ENCODE measurements at places on chromosomes 2 and 18.

DNA sequence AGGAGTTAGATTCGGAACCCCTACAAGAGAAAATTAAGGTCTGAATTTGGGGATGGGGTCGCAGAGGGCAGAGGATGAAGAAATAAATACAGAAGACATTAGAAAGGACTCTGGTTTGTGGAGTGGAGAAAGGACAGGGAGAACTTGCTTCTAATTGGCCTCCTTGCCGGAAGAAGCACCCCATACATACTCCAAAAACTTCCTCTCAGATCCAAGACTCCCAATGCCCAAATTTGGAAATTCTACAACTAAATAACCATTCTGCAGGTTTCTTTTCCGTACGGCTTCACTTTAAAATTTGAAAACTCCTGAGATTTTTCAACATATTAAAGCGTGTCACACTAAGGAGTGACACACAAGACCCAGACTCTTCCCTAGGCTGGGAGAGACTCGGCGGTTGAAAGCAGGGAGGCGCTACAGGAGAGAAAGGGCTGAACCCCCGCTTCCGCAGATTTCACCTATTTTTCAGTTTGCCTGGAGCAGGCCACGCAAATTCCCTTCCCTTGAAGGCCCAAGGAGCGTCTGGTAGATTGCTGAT, 478 bp downstream of the CLHC1 start:
- DNase-seq, result no peak

DNA sequence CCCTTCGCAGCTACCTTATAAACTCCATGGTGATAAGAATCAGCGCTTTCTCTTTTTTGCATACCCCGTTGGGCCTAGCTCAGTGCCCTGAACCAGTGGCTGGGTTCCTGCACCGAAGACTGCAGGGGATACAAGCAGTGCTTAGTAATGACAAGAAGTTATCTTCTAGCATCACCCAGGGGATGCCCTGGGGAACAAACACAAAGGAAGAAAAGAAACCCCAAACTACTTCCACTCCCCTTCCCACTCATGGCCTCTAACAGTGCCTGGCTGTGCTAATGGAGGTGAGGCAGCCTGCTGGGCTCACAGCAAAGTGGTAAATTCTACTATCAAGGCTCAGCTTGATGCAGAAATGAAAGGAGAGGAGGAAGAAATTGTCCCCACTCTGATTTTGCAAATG, 314.7 kb downstream of the TXNL1 start:
- no peak for DNase-seq

DNA sequence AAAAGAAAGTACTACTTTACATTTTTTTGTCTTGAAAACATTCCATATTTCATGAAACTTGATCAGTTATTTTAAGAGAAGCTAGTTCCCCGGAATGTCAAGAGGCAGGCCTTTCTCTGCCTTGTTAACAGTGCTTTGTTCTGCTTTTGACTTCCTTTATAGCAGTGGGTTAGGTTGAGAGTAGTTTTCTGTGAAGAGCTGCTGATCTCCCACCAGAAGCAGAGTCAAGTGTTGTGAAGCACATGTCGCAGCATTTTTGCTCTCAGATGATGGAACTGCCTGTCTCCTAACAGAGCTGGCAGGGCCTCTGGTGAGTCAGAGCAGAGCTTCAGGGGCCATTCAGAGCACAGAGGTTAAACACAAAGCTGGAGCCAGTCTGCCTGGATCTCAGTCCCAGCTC, 871.8 kb downstream of the SLC4A3 start:
- DNase-seq, result peak; percentile 43

DNA sequence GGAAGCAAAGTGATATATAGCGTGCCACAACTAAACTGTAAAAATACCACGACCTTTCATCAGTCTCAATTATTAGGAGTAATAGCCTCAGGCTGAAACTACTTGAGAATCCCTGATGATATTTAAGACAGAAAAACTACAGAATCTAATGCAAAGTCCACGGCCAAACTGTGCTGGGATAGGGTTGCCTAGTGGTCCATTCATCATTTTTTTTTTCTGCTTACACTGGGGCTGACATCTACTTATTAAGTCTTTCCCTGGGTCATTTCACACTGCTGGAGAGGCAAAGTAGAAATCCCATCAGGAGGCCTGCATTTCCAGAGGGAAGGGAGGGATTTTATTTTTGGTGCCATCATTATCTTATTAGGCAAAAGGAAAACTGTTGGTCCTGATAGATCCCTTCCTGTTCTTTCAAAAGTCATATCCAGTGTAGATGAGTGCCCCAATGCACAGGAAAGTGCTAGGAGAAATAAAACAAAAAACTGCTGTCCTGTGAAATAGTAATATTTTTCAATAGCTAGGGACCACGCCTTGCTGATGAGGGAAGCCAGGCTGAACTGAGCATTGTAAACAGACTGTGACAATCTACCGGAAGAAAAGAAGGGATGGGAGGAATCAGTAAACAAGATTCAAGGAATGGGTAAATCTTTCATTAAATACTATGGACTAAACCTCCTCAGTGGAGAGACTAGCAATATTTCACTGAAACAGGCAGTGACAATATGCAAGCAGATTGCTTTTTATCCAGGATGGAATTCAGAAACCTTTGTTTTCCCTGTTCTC, 644.3 kb downstream of the IRS1 start:
- no peak for DNase-seq

DNA sequence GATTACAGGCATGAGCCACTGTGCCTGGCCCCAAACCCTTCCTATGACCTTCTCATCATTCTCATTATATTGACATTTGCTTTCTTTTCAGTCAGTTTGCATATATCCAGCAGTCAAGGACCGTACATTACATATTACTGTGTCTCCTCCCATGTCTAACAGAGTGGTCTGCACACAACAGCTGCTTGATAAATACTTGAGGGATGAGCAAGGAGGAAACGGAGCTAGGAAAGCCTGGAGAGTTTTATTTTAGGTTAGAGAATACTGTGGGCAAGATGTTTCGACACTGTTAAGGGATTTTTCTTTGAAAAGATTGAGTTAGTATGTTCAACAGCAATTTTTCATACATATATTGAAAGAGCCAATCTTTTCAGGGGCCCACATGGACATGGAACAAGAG, 76.2 kb upstream of the CHRNA1 start:
- no peak for DNase-seq

DNA sequence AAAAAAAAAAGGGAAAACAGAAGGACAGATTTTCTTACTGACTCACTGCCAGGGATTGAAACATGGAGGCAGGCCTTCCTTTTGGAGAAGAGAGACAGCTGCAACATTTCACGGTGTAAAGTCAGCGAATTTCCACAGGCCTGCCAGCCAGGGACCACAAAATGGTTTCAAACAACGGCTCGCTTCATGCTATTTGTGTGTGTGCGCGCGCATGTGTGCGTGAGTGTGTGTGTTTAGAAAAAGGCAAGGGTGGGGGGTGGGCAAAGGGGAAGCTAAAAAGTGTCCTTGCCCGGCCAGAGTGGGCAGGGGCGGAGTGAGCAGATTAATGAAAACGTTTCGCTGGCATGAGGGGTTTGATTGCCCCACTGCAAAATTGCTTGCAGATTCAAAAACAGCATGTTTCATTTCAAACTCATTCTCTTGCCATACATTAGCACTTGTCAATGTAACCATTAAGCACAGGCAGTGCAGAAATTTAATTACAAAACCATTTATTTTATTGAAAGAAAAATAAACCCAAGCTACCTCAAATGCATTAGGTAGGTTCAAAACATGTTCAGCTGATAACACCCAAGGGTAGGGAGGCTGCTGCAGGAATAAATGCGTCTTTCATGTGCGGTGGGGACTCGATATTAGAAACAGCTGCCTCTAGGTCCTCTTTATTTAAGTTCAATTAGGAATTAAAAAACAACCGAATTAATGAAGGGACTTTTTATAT, 182.1 kb upstream of the SIX2 start:
- DNase-seq, result no peak

GRCh38 chr2:109397893-109398292, 215.9 kb downstream of the SEPTIN10 start:
- DNase-seq, result no peak

- DNase-seq, result no peak
Measured at GRCh38 chr2:107148496-107148895, 262.5 kb upstream of the ST6GAL2 start.

DNA sequence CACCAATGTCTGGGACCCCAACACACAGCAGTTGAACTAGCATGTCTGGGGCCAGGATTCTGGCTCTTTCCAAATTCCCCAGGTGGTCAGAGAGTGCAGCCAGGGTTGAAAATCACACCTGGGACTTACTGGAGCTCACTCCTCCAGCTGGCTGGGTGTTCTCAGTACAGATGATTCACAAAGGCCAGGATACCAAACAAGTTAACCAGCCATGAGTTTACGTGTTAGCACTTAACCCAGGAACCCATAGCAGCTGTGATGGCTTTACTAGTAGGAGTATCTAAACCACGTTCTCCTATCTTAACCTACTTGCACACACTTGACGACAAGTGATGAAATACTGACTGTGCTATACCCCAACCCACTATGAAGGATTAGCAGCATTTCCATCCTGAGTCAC, 222.8 kb downstream of the FBXO15 start:
- DNase-seq, result peak; percentile 54

- DNase-seq, result no peak
Measured at GRCh38 chr2:103743195-103743594, 981.4 kb downstream of the TMEM182 start.

- DNase-seq, result no peak
Measured at GRCh38 chr2:188978291-188979081, 4.3 kb downstream of the COL3A1 start.

- DNase-seq, result peak; percentile 66
Measured at GRCh38 chr2:102166189-102166845, 20.5 kb upstream of the IL1RL2 start.

DNA sequence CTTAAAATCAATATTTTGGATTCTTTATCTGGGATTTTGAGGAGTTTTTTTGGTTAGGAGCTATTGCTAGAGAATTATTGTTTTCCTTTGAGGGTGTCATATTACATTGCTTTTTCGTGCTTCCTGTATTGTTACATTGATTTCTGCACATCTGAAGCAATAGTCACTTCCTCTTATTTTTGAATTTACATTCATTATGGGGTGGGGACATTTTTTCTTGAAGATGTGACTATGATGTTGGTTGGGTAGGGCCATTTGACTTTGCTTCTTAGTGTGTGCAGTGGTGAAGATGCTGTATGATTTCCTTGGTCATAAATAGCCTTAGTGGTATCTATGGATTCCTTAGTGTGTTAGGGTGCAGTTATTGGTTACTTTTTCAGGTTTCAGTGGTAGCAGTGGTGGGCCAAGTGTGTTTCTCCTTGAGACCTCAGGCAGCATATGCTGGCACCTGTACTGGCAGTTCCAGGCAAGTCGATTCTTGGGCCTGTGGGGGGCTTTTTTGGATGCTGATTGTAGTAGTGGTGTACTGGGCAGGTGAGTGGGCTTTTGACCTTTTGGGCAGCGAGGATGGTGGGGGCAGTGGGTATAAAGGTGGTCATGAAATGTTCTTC, 61.8 kb downstream of the ARHGAP25 start:
- DNase-seq, result no peak

GRCh38 chr2:201827621-201828020, 21.3 kb downstream of the CDK15 start:
- DNase-seq, result no peak
